ENCODE measurements at places on chromosomes 6 and 20. TPM values are rescaled to one million over a fixed set of nuclear protein-coding genes. Genes with fewer than 3 reads are reported as not detected.

DNA sequence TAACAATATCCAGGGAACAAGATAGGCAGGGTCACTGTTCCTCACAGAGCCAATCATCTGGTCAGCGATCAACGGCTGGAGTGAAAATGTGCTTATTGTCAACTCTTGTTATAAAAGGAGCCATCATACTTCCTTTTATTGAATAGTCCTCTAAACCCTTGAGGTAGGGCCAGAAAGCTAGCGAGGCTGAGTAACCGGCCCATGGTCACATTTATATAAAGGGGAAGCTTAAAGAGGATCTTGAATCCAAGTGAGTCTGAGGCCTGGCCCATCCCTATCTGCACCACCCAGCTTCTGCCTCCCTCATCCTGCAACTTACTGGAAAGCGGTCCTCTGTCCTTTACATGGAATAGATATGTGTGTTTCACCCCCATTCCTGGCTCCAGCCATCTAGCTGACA, 9.5 kb downstream of the PHACTR3 start:
- peaks cover 30% of the 10 kb centered on the region for H3K27me3 ChIP-seq
- no peaks in the 10 kb centered on the region for H3K4me1 ChIP-seq
- H3K36me3 ChIP-seq, result no peaks in the 10 kb centered on the region
- DNase-seq, result no peak

DNA sequence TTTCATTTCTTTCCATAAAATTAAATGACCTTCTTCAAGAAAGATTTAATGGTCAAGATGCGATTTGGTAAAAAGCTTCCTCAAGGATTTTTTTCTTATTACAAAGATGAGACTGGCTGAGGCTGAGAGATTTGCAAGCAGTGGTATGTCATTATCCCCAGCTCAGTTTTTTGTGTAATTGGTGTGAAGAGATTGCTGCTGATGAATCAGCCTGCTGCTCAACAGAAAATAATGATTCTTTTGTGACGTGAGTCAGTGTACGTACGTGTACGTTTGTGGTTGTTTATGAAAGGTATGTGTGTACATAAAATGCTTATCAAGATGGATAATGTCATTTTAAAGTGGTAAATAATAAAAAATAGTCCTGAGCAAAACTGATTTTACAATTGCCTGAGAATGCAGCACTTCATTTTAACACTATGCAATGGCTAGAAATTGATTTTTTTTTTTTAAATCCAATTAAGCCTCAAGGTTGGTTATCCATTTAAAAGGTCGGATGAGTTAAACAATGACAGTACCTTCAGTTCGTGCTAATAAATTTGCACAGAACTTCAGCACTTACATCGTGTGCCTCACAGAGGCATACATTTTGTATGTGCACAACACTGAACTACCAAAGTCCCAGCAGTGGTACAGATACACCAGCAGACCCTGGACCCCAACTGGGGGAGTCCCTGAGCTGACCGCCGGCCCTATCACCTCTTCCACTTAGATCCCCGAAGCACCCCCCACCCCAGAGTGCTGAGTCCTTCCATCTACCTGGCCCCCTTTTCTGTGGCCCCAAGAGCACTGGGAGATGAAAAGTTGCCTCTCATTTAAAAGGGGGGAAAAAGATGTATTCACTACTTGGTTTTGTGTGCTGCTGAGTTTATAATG, 9.7 kb upstream of the NPEPL1 start:
- H3K27me3 ChIP-seq, result no peaks in the 10 kb centered on the region
- H3K36me3 ChIP-seq, result peaks cover 5% of the 10 kb centered on the region
- H3K27ac ChIP-seq, result no peak overlapping the region
- H3K4me3 ChIP-seq, result no peak overlapping the region
- H3K4me1 ChIP-seq, result no peaks in the 10 kb centered on the region

DNA sequence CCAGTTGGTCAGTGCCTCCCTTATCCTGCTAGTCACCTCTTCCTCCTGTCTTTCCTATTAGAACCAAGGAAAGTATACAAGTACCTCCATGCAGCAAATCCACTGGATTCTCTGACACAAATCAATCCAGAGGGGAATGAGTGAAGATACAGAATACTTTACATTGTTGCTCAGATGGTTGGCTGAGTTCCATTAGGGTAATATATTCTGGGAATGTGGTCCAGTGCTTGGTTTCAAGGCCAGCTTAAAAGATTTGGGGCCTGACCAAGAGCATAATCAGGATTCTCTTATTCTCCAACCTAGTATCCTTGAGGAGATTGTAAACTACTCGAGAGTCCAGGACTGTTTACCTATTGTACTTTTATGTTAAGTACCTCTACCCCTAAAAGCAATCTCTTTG, 23.0 kb downstream of the CARMIL1 start:
- no peak overlapping the region for H3K4me3 ChIP-seq
- H3K27me3 ChIP-seq, result no peaks in the 10 kb centered on the region
- H3K27ac ChIP-seq, result no peak overlapping the region
- no peaks in the 10 kb centered on the region for H3K36me3 ChIP-seq
- no peaks in the 10 kb centered on the region for H3K4me1 ChIP-seq

- no peaks in the 10 kb centered on the region for H3K27me3 ChIP-seq
- H3K4me1 ChIP-seq, result peaks cover 7% of the 10 kb centered on the region
- H3K27ac ChIP-seq, result no peak overlapping the region
- no peaks in the 10 kb centered on the region for H3K36me3 ChIP-seq
These were observed 4.2 kb downstream of the KCNB1 start for GRCh38 chr20:49478266-49478665.

GRCh38 chr20:55893031-55893430, 112.3 kb downstream of the CBLN4 start:
- H3K4me3 ChIP-seq, result no peak overlapping the region
- H3K27ac ChIP-seq, result no peak overlapping the region

DNA sequence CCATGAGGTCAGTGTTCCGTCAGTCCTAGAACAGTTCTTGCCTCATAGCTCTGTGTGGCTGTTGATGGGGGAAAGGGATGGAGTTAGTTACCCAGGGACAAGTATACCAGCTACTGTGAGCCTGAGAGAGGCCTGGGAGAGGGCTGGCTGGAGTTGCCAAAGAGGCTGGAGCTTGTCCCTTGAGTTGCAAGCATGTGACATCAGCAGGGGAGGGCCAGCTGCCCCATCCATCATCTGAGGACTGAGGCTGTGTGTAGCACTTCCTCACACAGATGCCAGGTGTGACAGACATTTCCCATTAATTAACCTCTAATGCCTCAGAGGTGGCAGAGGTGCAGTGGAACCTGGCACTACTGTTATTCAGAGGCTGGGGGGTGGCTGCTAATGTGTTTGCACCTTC, 131.6 kb downstream of the PHACTR3 start:
- H3K4me3 ChIP-seq, result no peak overlapping the region
- no peak overlapping the region for H3K27ac ChIP-seq
- H3K4me1 ChIP-seq, result no peaks in the 10 kb centered on the region

GRCh38 chr6:79180052-79180451, 54.4 kb downstream of the HMGN3 start:
- no peak for DNase-seq
- no peaks in the 10 kb centered on the region for H3K27me3 ChIP-seq
- no peaks in the 10 kb centered on the region for H3K36me3 ChIP-seq
- no peaks in the 10 kb centered on the region for H3K4me1 ChIP-seq
- H3K27ac ChIP-seq, result no peak overlapping the region

DNA sequence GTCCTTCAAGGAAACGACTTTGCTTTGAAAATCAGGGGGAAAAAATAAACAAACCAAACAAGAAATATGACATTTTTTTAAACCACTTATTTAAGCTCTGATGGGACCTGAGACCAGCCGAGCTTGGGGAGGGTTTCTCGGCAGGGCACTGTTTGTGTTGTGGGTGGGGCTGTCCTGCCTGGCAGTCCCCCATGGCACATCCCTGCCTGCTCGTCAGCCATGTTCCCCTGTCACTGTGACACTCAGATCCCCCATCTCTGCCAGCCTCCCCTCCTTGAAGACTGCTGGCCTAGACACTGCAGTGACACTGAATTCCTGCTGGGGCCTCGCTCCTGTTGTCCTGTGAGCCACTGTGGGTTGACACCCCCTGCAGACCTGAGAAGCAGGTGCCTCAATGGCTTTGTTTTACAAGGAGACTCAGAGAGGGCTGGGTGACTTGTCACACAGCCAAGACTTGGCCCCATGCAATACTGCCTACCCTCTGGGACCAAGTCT, 95.1 kb upstream of the PTPN1 start:
- H3K36me3 ChIP-seq, result no peaks in the 10 kb centered on the region
- H3K27me3 ChIP-seq, result no peaks in the 10 kb centered on the region
- no peak overlapping the region for H3K4me3 ChIP-seq
- H3K4me1 ChIP-seq, result peaks cover 19% of the 10 kb centered on the region

DNA sequence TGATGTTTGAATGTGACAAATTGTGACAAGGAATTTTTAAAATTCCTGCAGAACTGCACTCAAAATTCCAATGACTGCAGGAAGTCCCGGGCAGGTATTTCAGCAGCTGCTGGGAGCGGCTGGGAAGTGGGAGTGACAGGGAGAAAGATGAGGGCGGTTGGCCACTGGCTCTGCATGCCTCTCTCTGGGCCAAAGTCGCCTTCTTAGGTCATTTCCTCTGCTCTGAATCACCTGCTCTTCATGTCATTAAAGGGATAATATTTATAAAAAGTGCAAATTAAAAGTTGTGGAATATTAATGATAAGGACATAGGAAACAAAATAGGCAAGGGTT, 43.9 kb downstream of the RAMACL start:
- H3K4me3 ChIP-seq, result no peak overlapping the region
- H3K36me3 ChIP-seq, result no peaks in the 10 kb centered on the region
- DNase-seq, result no peak
- H3K27ac ChIP-seq, result no peak overlapping the region

DNA sequence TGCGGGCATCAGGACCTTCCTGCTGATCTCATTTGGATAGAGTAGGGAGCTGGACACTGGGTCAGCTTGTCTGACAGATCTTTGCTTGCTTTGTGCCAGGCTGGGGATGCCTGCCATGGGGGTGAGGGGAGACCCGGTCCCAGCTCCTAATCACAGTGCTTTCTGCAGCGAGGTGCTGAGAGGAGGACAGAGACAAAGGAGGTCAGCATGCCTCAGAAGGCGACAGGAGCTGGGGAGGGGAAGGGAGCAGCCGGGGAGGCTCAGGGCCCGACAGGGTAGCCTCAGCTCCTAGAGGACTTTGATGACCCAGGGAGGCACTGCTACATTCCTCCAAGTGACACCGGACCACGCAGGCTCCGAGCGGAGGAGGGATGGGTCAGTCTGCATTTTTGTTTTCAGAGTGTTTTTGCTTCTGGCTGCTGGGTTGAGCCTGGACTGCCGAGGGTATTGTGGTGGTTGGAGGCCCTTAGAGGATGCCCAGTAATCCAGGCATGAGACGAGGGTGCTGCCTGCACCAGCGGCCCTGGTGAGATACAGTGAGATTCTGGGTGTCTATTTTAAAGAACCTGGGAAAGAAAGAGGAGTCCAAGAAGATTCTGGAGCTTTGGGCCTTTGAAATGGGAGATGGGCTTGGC, 7.8 kb downstream of the RBM38 start:
- no peak overlapping the region for H3K27ac ChIP-seq
- no peaks in the 10 kb centered on the region for H3K4me1 ChIP-seq
- no peak for DNase-seq
- H3K27me3 ChIP-seq, result no peaks in the 10 kb centered on the region

DNA sequence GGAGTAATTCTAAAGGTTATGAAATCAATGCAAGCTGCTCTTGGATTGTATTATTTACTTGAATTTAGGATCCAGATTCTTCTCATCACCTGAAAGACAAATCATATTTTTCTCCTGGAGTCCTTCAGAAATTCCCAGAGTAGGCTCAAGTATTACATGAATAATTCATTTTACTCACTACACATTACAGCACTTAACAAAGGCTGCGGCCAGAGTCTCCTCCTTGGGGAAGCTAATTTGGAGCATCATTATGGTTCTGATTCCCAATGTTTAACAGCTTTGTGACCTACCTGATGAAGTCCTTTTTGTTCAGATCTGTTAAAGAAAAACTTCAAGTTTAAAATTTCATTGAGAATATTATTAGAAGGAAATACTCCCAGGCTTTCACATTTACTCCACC, 28.7 kb downstream of the GRIK2 start:
- DNase-seq, result no peak
- no peak overlapping the region for H3K4me3 ChIP-seq
- H3K36me3 ChIP-seq, result no peaks in the 10 kb centered on the region
- no peaks in the 10 kb centered on the region for H3K4me1 ChIP-seq
- no peaks in the 10 kb centered on the region for H3K27me3 ChIP-seq

DNA sequence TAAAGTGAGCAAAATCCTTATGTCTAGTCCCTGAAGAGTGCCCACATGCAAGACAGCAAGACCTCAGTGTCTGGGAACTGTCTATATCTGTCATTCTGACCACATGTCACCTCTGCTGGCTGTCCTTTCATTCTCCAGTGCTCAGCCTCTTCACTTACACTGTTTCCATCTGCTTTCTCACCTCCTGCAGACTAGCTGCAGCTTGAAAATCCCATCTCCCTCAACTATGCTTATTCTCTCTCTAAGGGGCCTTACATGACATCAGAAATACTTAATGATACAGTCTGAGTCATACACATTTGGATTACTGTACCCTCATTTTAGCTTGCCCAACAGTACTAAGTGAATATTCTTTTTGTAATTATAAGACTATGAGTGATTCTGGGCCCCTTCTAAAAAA, 587.8 kb downstream of the EPM2A start:
- no peak for DNase-seq
- H3K27ac ChIP-seq, result no peak overlapping the region
- no peaks in the 10 kb centered on the region for H3K27me3 ChIP-seq

- H3K4me1 ChIP-seq, result peaks cover 18% of the 10 kb centered on the region
- peak overlapping the region; percentile 71 for H3K27ac ChIP-seq
- H3K27me3 ChIP-seq, result no peaks in the 10 kb centered on the region
- DNase-seq, result no peak
These were observed 686 bp downstream of the COL12A1 start for GRCh38 chr6:75204959-75205775.

DNA sequence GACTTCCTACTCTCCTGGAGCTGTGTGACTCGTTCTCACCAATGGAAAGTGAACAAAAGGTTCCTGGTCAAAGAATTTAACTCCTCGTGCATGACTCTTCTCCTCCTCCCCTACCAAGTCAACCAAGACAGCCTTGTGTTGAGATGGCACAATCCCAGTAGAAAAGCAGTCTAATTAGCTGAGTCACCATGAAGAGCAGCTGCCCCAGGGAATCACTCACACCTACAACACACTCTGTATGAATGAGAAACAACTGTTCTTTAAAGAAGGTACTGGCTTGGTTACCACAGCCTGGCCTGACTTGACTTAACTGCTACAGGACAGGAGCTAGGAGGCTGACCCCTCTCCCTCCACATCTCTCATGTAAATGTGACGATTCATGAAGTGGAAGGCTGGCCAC, 2.9 kb upstream of the HLA-DOB start:
- DNase-seq, result peak; percentile 16
- H3K27me3 ChIP-seq, result no peaks in the 10 kb centered on the region
- H3K4me3 ChIP-seq, result no peak overlapping the region
- H3K36me3 ChIP-seq, result no peaks in the 10 kb centered on the region
- peaks cover 25% of the 10 kb centered on the region for H3K4me1 ChIP-seq
- no peak overlapping the region for H3K27ac ChIP-seq

GRCh38 chr20:1299522-1299921, 29.4 kb downstream of the SDCBP2 start:
- no peaks in the 10 kb centered on the region for H3K27me3 ChIP-seq
- H3K36me3 ChIP-seq, result no peaks in the 10 kb centered on the region
- H3K4me3 ChIP-seq, result no peak overlapping the region
- peak; percentile 37 for DNase-seq
- H3K4me1 ChIP-seq, result peaks cover 8% of the 10 kb centered on the region
- no peak overlapping the region for H3K27ac ChIP-seq

- H3K4me1 ChIP-seq, result no peaks in the 10 kb centered on the region
- H3K27ac ChIP-seq, result no peak overlapping the region
- H3K4me3 ChIP-seq, result no peak overlapping the region
- H3K27me3 ChIP-seq, result no peaks in the 10 kb centered on the region
- H3K36me3 ChIP-seq, result no peaks in the 10 kb centered on the region
These were observed 656.0 kb upstream of the ID4 start for GRCh38 chr6:19181211-19181610.

NKX2-2 gene
- not detected for total RNA-seq

NOTCH4 gene
- total RNA-seq, result 0.81 TPM

IPCEF1 gene
- 0.32 TPM for total RNA-seq

VNN1 gene
- not detected for total RNA-seq

EYA4 gene
- total RNA-seq, result not detected

Data from HCT116 (cell line).